HFFc6 (cell line): ENCODE measurements at places on chromosomes 16 and 17. TPM values are rescaled to one million over a fixed set of nuclear protein-coding genes. Genes with fewer than 3 reads are reported as not detected.

DOC2B gene
- total RNA-seq: not detected in 3 replicates

IKZF3 gene
- total RNA-seq: not detected in 2 replicates

GRCh38 chr16:35626041-35626440, 2166.6 kb downstream of the TP53TG3F start:
- no peak overlapping the region for H3K27ac ChIP-seq
- DNase-seq: no peak
- H3K27me3 ChIP-seq: 0 out of 2 replicates have a peak, but pooled peaks cover 2% of the 10 kb centered on the region
- H3K4me1 ChIP-seq: no peaks in the 10 kb centered on the region
- H3K4me3 ChIP-seq: no peak overlapping the region

DNA sequence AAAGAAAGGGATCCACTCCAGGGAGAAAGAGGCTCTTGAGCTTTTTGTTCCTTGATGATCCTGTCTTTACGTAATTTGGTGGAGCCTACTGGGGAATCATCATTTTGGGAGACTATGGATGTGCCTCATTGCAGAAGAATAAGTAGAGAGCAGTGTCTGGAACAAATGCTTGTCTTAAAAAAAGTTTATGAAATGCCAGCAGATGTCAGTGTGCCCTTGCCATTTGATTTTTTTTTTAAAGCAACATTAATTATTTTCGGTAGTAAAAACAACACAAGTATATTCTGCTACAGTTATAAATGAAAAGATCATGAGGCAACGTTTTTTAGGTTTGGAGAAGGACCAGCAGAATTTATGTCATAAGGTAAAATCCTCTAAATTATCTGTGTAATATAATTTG, 934.8 kb upstream of the EEF2KMT start:
- peaks cover 2% of the 10 kb centered on the region for H3K27me3 ChIP-seq
- H3K4me1 ChIP-seq: no peaks in the 10 kb centered on the region
- H3K27ac ChIP-seq: no peak overlapping the region
- H3K36me3 ChIP-seq: no peaks in the 10 kb centered on the region

DNA sequence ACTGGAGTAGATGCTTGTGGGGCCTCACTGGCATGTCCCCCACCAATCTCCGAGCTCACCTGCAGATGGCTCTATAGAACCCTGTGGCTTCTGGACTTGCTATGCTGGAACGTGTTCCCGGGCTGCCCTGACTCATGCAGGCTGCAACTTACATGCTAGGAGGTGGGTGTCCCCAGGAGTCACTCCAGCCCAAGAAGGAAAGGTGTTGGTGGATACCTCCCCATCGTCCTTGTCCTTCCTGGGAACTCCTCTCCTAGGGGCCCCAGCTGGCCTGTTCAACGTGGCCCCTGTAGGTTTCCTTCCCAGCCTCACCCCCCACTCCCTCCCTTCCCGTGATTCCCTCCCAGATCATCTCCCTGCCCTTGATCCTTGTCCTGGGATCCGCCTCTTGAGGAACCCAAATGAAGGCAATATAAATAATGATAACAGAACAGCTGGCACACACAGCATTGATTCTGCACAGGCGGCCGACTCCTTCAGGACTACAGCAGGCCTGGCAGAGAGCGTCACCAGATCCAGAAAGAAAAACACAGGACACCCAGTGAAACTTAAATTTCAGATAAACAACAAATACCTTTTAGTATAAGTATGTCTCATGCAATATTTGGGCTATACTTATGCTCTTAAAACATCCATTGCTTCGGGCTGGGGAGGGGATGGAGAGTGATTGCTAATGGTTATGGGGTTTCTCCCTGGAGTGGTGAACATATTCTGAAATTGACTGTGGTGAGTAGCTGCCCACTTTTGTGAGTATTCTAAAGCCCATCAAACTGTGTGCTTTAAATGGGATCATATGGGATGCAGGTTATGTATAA, 221.1 kb upstream of the GSE1 start:
- no peak overlapping the region; the same call in 1 of the 2 replicates for H3K27ac ChIP-seq
- peaks cover 61% of the 10 kb centered on the region for H3K4me1 ChIP-seq
- no peak overlapping the region for H3K4me3 ChIP-seq
- peaks cover 6% of the 10 kb centered on the region for H3K27me3 ChIP-seq

- H3K27me3 ChIP-seq: peaks cover 5% of the 10 kb centered on the region
- peaks cover 49% of the 10 kb centered on the region for H3K36me3 ChIP-seq
- no peak overlapping the region; the same call in 1 of the 2 replicates for H3K4me3 ChIP-seq
These were observed 4.7 kb upstream of the MXRA7 start for GRCh38 chr17:76715496-76715830.

DNA sequence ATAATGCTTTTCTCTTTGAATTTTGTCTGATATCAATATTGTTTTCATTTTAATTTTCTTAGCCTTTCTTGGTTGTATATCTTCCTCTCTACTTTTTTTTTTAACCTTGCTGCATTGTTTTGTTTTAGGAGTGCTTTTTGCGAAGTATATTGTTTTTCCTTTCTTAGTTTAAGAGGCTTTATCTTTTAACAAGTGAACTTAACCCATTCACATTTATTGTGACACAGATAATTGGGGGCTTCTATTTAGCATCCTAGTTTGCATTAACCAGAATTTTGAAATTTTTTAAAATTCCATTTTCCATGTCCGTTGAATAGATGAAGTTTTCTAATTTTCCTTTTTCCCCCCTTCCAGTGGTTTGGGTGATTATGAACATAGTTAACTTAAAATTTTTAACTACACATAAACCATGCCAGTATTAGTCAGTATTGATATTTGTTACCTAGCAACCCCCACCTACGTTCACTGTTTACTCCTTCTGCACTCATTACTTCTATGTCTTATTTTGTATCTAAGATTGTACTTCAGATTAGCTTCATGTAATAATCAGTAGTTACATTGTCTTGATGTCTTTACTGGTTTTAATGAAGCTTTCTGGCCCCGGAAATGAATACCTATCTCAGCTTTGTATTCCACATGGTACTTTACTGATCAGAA, 44.4 kb downstream of the TNRC6A start:
- no peak overlapping the region for H3K4me3 ChIP-seq
- peak overlapping the region; percentile 12; the same call in 1 of the 2 replicates for H3K27ac ChIP-seq
- H3K27me3 ChIP-seq: peaks cover under 1% of the 10 kb centered on the region; the same call in 1 of the 2 replicates
- peaks cover 67% of the 10 kb centered on the region for H3K4me1 ChIP-seq
- peaks cover 30% of the 10 kb centered on the region for H3K36me3 ChIP-seq

GRCh38 chr16:26688699-26689098, 378.0 kb upstream of the C16orf82 start:
- no peak for DNase-seq
- no peaks in the 10 kb centered on the region; the same call in 1 of the 2 replicates for H3K36me3 ChIP-seq
- H3K4me3 ChIP-seq: no peak overlapping the region
- no peak overlapping the region for H3K27ac ChIP-seq
- H3K27me3 ChIP-seq: peaks cover 3% of the 10 kb centered on the region

DNA sequence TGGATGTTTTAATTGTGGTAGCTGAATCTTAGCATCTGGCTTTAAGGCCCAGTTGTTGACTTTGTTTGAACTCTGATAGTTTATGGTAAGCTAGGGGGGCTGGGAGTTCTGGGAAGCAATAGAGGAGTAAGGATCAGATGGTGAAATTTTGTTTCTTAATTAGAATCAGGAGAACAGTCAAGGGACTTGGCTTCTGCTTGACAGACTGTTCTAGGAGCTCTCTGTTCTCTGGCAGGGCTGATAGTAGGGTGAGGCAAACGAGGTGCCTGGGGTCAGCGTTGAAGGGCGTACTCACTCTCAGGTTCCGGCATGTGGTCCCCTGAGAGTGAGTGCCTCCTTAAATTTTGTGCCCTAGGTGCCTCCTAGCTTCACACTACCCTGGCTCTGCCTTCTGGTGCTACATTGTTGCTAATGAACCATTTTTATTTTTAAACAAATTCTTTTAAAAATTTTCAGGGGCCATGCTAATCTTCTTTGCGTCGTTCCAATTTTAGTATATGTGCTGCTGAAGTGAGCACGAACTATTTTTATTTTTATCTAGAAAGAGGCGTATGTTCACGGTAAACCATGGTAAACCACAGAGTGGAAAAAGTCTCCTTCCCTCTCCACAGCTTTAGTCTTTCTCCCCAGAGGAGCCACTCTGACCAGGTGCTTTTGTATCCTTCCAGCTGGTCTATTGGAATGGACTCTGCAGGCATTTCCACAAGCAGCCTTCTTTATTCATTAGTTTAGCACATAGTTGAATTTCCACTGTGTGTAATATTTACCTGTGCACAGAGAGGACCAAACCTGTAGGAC, 19.7 kb downstream of the SLC7A6 start:
- no peak overlapping the region for H3K27ac ChIP-seq
- H3K36me3 ChIP-seq: peaks cover 58% of the 10 kb centered on the region
- H3K27me3 ChIP-seq: no peaks in the 10 kb centered on the region; the same call in 1 of the 2 replicates
- no peak for DNase-seq
- H3K4me3 ChIP-seq: no peak overlapping the region

- peak overlapping the region; percentile 68 for H3K4me3 ChIP-seq
- H3K4me1 ChIP-seq: peaks cover 38% of the 10 kb centered on the region
- DNase-seq: peak; percentile 97
- peak overlapping the region; percentile 98 for H3K27ac ChIP-seq
- peaks cover 3% of the 10 kb centered on the region for H3K27me3 ChIP-seq
- no peaks in the 10 kb centered on the region for H3K36me3 ChIP-seq
These were observed 2.2 kb upstream of the KRT19 start for GRCh38 chr17:41530062-41531048.

- DNase-seq: no peak
- no peak overlapping the region for H3K4me3 ChIP-seq
- H3K4me1 ChIP-seq: peaks cover 57% of the 10 kb centered on the region
- H3K27me3 ChIP-seq: no peaks in the 10 kb centered on the region
- peaks cover 48% of the 10 kb centered on the region for H3K36me3 ChIP-seq
These were observed 211.9 kb downstream of the KATNIP start for GRCh38 chr16:27761816-27762215.

DNA sequence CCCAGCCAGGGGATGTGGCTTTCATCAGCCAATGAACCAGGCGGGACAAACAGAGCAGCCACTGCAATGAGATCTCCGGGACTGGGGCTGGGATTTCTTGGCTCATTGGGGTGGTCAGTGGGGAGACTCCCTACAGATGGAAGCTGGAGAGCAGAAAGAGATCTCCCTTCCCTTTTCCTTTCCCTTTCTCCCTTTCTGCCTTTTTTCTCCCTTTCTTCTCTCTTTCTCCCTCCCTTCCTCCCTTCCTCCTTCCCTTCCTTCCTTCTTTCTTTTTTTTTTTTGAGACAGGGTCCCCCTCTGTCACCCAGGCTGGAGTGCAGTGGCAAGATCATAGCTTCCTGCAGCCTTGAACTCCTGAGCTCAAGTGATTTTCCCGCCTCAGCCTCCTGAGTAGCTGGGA, 14.0 kb downstream of the LAT start:
- no peak for DNase-seq
- H3K27me3 ChIP-seq: peaks cover 1% of the 10 kb centered on the region
- no peak overlapping the region for H3K4me3 ChIP-seq
- H3K4me1 ChIP-seq: peaks cover 8% of the 10 kb centered on the region
- no peak overlapping the region for H3K27ac ChIP-seq
- no peaks in the 10 kb centered on the region for H3K36me3 ChIP-seq

- no peak for DNase-seq
- no peak overlapping the region for H3K27ac ChIP-seq
- H3K36me3 ChIP-seq: no peaks in the 10 kb centered on the region
- H3K4me3 ChIP-seq: no peak overlapping the region
- no peaks in the 10 kb centered on the region for H3K4me1 ChIP-seq
- peaks cover 24% of the 10 kb centered on the region for H3K27me3 ChIP-seq
These were observed 709 bp downstream of the GPR179 start for GRCh38 chr17:38342886-38343607.

DNA sequence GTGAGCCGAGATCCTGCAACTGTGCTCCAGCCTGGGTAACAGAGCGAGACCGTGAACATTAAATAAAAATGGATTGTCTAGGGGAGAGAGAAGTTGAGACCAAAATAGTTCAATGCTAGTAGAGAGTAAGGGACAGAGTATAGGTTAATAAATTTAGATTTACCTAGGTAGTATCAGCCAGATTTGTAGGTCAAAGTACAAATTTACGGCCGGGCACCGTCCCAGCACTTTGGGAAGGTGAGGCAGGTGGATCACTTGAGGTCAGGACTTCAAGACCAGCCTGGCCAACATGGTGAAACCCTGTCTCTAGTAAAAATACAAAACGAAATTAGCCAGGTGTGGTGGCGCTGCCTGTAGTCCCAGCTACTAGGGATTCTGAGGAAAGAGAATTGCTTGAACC, 12.2 kb upstream of the BMERB1 start:
- no peak overlapping the region for H3K4me3 ChIP-seq
- H3K36me3 ChIP-seq: no peaks in the 10 kb centered on the region
- DNase-seq: no peak
- peaks cover 9% of the 10 kb centered on the region for H3K27me3 ChIP-seq
- peaks cover 4% of the 10 kb centered on the region; the same call in 1 of the 2 replicates for H3K4me1 ChIP-seq

- no peak for DNase-seq
- H3K4me1 ChIP-seq: peaks cover 57% of the 10 kb centered on the region
- no peak overlapping the region for H3K4me3 ChIP-seq
- H3K36me3 ChIP-seq: peaks cover 14% of the 10 kb centered on the region
- H3K27me3 ChIP-seq: peaks cover 3% of the 10 kb centered on the region; the same call in 1 of the 2 replicates
These were observed 67.9 kb downstream of the HIC1 start for GRCh38 chr17:2122641-2123302.

GRCh38 chr17:28723159-28723835, 2.7 kb downstream of the TLCD1 start:
- DNase-seq: no peak
- H3K27me3 ChIP-seq: peaks cover 29% of the 10 kb centered on the region
- peaks cover 32% of the 10 kb centered on the region for H3K36me3 ChIP-seq
- peak overlapping the region; percentile 96 for H3K27ac ChIP-seq
- peak overlapping the region; percentile 28 for H3K4me3 ChIP-seq
- H3K4me1 ChIP-seq: peaks cover 73% of the 10 kb centered on the region
